ENCODE measurements at places on chromosomes 7 and 10.

DNA sequence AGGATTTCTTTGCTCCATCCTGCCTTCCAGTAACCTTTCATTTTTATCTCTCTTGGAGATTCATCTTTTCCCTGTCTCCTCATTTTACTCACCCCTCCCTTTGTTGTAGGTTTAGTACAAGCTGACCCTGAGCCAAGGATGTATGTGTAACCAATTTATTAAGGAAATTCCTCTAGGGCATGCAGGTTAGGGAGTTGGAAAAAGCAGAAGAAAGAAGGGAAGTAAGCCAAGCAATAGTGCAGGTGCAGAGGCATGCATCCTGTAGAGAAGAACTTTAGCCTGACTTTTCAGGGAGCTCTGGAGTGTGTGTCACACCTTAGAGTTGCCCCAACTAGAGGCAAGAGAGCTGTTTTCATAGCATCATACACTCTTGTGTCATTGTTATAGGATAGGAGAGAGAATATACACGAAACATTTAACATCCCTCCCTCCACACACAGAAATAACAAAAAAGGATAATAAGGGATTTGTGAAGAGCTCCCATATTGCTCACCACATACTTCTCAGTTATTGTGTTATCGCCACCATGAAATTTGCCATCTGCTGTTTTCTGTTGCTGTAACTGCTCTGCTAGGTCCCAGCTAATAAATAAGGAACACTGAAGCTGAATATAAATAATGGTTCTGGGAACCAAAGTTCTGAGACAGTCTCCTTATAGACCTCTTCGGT, 21.8 kb upstream of the SEMA3C start:
- DNase-seq = no peak

DNA sequence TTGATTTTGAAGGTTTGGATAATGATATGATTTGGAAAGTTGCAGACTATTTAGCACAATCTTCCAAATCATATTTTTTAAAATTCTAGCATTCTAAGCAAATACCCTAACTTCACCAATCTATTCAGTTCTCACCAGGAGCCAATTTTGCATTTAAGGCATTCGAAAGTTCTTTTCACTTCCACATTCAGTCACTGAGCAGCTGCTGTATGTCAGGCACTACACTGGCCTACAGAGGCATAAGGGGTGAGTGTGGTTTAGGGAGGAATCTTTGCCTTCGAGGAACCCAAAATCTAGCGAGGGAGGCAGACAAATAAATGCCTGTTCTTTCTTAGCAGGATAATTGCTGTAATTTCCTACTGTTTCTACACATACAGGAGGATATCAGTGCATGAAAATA, 10.7 kb upstream of the UCN3 start:
- no peak for DNase-seq

DNA sequence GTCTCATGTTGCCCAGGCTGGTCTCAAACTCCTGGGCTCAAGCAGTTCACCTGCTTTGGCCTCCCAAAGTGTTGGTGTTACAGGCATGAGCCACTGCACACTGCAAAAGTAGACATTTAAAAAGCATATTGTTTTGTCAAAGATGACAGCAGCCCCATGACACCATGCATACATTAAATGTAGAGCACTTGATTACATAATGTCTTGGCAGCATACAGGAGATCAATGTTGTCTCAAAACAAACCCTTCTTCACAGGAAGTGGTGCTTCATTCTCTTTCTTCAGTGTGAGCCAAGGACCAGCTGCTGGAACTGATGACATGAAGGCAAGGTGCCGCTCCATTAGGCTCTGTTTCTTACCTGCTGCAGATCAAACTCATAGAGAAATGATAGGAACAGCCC, 218.4 kb downstream of the KLF6 start:
- DNase-seq = no peak

DNA sequence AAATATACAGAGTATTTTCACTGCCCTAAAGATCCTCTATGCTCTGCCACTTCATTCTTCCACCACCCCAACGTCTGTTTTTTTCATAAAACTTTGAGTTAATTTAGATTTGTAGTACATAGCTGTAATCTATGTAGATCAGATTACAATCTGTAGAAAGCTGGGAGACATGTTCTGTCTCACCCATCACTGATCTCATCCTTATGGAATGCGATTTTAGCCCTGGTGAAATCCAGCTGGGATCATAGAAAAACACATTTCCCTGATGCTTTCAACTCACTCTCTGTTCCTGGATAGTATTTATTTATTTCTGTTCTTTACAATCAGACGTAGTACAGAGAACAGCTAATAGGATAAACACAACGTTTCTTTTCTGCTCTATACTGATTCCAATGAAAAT, 521.0 kb downstream of the KIF20B start:
- peak; percentile 71 for DNase-seq

- no peak for DNase-seq
Observed at GRCh38 chr7:153698046-153698445, 354.2 kb upstream of the DPP6 start.

GRCh38 chr7:130896898-130897514, 163.0 kb upstream of the KLF14 start:
- peak; percentile 74 for DNase-seq

DNA sequence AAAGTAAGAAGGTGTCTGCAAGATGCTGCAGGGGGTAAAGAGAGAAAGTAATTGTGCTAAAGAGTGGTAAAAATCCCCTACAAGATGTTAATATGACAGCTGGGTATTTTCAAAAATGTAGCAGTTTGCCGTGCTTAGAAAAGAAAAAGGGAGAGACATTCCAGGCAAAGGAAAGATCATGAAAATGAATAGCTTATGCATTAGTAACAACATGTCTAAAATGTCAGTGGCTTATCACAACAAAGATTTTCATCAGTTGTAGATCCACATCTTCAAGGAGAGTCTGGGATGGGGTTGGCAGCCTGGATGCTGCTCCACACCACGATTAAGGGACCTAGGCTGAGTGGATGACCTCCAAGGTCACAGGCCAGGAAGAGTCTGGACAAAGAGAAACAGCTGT, 920.9 kb downstream of the GRID1 start:
- no peak for DNase-seq

All from smooth muscle cell of the brain vasculature (primary cell).